ENCODE measurements at places on chromosomes 5 and 9. TPM values are rescaled to one million over a fixed set of nuclear protein-coding genes. Genes with fewer than 3 reads are reported as not detected.
A peak's percentile ranks its signal among the peaks of the same experiment; 100 is the strongest.

The CMBL gene
- 6.1 TPM for total RNA-seq

The BASP1 gene
- total RNA-seq, result 78.7 TPM

The EIF4E1B gene
- total RNA-seq, result not detected

The ZDHHC21 gene
- total RNA-seq, result 21.6 TPM

The ERAP2 gene
- 10.9 TPM for total RNA-seq

The NRG2 gene
- total RNA-seq, result under 0.01 TPM

The ROPN1L gene
- 0.13 TPM for total RNA-seq

GRCh38 chr9:117411547-117411946 is 3.3 kb downstream of the ASTN2 start:
- DNase-seq, result peak; percentile 34

GRCh38 chr5:178334861-178335260 is 102.3 kb upstream of the PHYKPL start:
- no peak for DNase-seq

DNA sequence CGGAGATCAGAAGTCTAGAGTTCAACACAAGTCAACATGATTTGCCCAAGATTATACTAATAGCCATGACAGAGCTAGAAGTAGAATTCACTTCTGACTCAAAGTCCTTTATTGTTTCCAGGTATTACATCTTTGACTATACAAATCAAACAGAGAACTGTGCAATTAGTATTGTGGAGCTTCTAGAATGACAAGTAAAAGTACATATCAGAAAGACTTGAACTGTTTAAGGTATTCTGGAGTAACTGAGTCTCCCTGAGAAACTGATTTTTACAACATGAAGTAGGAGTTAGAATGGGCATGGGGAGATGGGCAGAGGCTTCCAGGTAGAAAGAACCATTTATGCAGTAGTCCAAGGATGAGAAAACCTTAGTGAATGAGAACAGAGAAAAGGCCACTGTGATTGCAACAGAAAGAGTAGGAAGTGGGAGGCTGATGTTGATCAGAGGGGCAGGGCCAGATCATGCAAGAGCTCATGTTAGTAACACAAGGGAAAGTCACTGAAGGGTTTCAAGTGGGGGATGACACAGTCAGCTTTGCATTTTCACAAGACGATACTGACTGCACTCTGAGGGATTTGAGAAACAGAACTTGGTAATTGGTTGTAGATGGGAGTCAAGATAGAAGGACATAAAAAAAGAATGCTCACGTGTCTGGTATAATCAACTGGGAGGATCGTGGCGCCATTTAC is 280.7 kb downstream of the RFX3 start:
- no peak for DNase-seq

DNA sequence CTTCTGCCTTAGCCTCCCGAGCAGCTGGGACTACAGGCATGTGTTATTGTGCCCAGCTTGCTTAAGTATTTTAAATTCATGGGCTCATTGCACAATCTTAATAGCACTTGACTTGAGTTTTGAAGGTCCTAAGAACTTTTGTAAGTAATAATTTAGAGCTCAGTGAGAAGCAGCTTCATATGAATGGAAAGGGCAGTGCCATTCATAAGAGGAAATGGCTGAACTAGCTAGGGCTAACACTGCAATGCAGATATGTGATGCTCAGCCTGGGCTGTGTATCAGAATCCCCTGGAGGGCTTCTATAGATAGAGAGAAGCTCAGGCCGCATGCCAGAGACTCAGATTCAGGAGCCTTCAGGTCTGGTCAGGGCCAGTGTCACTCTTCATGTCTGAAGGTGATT is 295.5 kb upstream of the DAP start:
- no peak for DNase-seq

DNA sequence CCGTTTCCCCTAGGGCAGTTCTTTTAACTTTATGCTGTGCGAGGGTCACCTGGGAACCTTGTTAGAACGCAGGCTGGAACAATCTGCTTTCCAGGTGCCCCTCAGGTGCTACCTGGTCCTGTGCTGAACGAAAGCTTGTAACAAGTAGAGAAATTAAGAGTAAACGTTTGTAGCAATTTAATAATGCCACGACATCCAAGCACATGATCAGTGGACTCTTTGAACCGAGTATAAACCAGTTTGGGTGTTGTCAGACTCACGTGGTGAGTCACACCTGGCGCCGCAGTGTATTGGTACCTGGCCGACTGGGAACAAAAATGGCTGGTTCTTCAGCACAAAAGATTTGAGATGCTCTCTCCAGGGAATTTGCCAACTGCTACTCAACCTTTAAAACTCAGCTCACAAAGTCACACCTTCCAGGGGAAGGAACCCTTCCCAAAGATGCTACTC is 926 bp upstream of the MYO10 start:
- DNase-seq, result peak; percentile 87

DNA sequence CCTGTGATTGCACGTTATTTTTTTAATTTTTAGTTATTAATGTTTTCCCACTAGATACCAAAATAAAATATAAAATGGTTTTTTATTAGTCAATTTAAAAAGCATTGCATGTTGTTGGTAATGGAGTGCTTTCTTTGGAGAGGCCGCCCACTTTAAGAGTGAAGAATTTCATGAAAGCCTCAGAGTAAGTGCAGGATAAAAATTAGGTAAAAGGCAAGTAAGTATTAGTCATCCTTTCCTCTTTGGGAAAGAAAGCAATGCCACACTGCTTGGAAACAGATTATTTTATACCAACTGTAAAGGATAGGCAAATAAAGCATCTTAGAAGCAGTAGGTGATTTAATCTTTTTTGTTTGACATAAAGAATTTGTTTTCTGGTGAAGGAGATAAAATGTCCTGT is 62.9 kb downstream of the HSD17B4 start:
- no peak for DNase-seq

DNA sequence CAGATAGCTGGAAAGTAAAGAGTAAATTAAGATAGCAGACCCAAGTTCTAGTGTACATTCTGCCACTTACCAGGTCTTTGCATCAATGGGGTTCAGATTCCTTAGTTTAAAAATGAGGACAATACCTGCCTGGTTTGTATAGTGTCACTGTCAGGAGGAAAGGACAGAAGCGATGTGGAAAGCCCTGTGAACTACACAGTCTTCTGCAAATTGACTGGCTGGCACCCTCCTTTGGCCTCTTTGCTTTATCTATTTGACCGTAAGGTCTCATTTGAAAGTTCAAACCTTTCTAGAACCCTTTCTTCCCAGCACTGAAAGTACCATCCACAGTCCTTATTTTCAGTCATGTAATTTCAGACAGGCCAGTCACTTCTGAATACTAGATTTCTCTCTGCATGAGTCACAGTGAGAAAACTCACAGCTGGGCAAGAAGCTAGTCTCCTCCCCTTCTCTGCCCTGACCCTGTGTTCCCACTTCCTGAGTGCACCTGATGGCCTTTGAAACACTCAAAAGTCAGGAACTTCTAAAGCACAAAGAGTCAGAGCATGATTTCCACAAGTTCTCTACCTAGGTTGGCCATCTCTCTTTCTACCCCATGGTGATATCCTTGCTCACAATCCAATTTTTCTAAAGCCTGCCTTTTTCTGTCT is 91.3 kb upstream of the RASEF start:
- peak; percentile 92 for DNase-seq

DNA sequence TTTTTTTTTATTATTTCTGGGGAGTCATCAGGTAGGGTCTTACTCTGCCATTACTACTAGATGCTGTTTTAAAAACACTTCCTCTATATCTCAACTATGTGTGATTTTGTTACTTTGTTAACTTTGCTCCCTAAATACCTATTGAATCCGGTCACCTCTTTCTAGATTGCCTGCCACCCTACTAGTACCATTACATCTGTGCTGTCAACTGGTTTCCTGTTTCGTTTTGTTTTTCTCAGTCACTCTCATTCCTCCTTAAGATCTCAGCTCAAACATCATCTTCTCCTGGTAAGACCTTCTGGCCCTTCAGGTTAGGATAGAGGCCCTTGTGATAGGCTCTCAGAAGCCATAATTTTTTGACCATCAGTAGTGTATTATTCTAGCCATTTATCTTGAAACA is 324.2 kb upstream of the ATP10B start:
- DNase-seq, result no peak

DNA sequence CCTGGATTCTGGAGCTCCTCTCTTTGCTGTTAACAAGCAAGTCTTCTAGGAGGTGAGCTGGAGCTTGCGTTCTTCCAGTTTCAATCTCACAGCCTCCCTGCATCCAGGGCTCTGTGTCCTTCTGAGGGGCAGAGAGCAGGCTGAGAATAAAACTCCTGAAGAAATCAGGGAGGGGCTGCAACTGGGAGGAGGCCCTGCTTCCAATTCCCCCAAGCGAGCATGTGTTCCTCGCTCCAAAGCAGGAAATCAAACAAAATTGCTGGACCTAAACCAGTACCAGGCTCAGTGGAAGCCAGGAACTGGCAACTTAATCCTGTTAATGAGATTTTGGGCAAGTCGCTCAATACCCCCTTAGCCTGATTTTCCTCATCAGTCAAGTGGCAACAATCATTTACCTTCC is 181.8 kb downstream of the ASTN2 start:
- no peak for DNase-seq

DNA sequence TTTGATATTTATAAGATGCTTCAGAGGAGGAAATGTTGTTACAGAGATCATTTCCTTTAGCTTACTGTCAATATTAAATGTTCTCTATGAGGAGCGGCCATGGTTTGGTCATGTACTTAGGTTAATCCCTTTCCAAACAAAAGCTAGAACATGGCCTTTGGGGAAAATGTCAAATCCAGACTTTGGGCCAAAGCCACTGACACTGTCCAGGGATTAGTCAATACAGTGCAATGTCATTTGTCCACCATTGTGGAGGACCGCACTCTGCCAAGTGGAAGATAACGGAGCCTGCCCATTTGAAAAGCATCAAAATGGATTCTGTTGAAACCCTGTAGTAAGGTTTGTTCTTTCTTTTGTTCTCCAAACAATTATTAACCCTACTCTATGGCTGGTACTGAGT is 50.1 kb downstream of the FRMPD1 start:
- DNase-seq, result no peak
